Activated CD8-positive, alpha-beta memory T cell treated with anti-CD3 and anti-CD28 coated beads for 48 hours (primary cell): ENCODE measurements at places on chromosomes 5 and 9.

DNA sequence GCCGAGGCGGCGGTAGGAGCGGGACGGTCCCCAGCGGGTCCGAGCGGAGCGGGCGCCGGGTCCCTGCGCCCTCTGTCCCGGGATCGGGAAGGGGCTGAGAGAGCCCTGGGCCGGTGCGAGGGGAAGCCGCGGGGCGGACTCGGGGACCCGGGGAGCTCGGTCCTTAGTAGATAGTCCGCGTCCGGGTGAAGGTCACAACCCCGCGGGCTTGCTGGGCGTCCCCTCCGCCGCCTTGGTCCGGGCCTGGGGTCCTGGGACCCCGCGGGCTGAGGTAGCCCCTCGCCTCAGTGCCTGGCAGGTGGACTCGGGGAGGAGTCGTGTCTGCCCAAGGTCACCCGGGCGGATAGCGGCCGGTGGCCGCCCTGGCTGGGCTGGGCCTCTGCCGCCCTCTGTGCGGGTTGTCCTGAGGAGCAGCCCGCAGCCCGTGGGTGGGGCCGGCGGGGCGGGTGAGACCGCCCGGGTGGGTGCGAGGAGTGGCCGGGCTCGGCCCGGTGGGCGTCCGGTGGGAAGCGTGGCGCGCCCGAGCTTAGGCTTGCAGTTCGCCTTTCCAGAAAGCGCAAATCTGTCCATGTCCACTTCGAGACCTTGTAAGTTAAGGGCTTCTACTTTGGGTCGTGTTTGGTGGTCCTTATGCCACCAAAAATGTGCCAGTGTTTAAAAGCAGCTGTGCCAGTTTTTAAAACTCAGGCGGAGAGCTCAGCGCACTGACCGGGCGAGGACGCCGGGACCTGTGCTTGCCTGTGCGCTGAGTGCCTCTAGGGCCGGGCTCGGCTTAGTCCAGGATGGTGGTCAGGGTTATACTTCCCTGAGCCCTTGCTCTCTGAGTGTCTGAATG is 554 bp downstream of the SDHA start:
- DNase-seq = no peak

DNA sequence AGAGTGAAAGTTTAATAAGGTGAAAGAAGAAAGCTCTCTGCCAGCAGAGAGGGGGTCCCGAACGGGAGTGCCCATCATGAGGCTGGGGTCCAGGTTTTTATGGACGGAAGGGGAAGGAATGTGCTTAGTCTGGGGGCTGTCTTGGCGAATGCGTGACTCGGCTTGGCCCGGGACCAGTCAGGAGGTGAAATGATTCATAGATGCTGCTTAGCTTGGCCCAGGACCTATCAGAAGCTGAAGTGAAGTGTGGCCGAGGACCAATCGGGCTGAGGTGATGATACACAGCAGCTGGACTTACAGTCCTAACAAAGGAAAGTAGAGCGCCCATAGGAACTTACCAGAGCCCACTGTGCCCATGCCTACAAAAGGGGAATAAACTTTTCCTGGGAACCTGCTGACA is 3.9 kb upstream of the FKTN start:
- DNase-seq = no peak

DNA sequence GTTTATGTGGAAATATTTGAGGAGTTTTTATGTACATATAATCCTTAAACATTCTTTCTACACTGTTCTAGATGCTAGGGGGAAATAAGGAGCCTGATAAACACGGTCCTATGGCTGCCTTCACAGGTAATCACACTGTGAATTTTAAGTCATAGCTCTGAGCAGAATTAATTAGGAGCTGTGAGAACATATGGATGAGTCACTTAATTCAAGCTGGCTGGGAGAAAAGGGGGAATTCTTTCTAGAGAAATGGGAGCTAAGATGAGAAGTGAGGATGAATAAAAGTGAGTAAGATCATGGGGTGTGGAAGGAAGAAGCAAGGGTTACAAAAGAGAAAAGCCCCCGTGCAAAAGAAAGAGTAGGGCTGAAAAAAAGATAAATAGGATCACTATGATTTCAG is 290.8 kb downstream of the DNAH5 start:
- no peak for DNase-seq

DNA sequence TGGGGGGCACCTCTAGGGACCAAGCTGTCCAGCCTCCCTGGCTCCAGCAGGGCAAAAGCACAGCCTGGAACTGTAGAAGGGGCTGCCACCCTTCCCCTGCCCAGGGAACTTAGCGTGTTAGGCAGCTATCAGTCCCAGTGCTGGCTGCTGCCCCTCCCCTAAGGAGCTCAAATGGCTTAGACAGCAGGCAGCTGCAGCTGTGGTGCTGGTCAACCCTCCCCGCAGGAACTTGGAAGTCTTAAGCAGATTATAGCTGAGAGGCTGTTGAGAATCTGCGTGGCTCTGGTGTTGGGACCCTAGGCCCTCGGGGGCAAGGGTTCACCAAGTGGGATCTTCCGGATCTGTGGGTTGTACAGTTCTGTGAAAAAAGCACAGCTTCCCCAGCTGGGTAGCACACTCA is 536.5 kb upstream of the CDH10 start:
- DNase-seq = no peak

- DNase-seq = no peak
Observed at GRCh38 chr9:29968831-29969230, 2395.6 kb upstream of the C9orf72 start.

GRCh38 chr9:112094241-112094640 is 80.9 kb downstream of the SUSD1 start:
- no peak for DNase-seq

- no peak for DNase-seq
Observed at GRCh38 chr9:87497604-87498045, at the start of gene DAPK1. DAPK1 (plus strand) TSS chr9:87497867; CDS start chr9:87499078, 1,211 bp downstream.

DNA sequence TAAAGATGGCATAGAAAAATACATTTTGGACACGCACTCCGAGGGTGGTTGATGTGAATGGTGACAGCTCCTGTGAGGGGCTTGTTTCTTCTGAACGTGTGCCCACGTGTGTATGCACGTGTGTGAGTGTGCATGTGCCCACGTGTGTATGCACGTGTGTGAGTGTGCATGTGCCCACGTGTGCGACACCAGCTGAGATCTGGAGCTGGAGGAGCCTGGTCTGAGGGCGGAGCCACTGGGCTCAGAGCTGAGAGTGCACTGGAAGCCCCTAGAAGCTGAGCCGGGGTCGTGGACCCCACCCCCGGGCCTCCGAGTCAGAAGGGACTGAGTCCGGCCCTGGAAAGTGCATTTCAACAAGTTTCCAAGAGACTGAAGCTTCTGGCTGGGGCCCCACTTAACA is 282.5 kb upstream of the IRX4 start:
- DNase-seq = no peak

DNA sequence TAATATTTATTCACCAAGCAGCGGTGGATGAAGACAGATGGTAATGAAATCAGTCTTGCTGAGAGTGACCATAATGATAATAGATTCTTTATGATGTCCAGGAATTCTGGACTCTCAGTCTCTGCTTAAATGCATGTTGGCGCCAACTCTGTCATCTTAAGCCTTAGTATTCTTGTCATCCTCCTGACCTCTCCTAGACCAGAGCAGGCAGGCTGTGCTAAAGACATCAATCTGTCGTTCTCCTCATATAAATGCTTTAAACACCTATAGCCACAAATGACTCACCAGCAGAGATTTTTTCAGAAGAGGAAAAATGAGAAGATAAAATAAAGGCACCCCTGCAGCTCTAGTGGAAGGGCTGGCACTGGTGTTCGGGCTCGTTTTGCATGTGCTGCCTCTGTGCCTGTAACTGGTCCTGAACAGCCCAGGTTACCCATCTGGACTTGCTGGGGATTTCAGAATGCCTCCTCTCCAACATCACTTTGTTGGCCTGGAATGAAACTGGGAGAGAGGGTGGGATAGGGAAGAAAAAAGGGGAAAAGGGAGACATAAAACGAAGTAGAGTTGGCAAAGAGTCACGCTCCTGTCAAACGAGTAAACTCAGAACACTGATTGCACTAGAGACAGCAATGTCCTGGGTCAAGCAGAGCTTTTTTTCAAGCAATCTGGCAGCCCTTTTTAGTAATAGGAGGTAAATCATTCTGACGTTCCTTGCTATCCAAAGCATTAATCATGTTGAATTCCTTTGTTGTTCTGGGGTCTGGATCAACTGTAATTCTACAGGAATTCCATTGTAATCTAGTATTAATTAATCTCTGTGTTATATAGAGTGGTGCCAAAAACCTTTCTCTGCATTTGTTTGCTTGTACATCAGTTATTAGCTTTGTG is 195.5 kb upstream of the CLINT1 start:
- DNase-seq = no peak

- DNase-seq = no peak
Observed at GRCh38 chr5:79850316-79850822, 140.7 kb downstream of the MTX3 start.

GRCh38 chr9:114116126-114116747 is 17.1 kb upstream of the KIF12 start:
- DNase-seq = no peak

DNA sequence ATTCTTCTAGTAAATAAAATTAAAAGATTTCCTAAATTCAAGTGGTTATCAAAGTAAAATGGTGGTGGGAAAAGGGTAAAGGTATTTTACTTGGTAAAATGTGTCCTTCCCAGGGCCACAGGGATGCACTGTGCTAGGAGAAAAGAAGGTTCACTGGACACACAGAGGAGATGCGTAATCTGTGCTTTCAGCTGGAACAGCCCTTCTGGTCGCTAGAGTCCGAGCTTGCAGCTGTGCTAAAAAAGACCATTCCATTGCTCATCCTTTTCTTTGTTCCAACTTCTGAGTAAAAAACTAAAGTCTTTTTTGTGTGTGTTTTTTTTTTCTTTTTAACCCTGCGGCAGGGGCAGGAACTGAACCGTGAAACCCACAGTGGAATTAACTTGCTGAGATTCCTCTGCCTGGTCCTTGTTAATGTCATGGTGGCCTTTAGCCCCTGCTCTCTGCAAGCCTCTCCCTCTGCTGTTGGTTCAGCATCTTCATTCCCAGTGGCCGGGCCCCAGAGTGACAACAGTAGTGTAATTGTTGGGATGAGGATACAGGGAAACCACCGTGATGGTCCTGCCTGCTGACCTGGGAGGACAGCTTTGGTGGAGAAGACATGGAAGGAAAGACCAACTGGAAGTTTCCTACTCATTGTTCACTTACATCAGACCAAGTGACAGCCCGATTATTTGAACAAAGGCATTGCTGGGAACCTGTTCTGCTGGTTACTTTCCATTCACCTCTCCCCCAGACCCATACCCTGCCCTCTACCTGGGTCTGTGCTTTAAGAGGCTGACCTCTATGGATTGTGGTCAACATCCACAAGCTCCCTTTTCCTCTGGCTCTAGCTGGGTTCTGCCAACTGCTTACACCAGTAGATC is 31.9 kb upstream of the FSTL4 start:
- no peak for DNase-seq

DNA sequence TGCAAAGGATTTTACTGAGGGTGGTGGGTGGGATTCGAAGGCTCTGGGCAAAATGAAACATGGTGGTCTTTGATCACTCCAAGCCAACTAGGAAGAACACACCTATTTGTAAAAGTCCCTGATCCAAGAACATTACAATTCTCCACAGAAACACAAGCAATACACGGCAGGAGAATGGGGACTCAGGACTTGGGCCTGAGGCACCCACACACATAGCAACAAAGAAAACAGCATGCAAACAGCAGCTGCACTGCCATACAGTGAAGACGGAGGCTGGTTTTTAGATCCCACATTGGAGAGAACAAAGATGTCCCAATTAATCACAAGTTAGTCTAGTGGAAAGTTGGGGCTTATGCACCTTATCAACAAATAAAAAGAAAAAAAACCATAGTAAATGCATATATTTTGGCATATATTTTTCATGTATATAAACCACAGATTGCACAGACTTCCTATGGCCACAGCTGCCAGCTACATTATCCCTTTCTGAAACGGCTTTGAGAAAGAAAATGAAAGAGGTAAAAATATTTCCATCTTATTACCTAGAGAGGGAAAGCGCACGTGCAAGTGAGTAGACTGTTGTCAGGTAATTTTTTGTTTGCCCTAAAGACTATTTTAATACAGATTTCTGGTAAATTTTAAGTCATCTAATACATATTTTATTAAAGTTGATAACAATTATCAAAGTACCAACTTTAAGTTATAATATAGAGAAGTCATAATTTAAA is 410.9 kb downstream of the BNC2 start:
- DNase-seq = no peak

DNA sequence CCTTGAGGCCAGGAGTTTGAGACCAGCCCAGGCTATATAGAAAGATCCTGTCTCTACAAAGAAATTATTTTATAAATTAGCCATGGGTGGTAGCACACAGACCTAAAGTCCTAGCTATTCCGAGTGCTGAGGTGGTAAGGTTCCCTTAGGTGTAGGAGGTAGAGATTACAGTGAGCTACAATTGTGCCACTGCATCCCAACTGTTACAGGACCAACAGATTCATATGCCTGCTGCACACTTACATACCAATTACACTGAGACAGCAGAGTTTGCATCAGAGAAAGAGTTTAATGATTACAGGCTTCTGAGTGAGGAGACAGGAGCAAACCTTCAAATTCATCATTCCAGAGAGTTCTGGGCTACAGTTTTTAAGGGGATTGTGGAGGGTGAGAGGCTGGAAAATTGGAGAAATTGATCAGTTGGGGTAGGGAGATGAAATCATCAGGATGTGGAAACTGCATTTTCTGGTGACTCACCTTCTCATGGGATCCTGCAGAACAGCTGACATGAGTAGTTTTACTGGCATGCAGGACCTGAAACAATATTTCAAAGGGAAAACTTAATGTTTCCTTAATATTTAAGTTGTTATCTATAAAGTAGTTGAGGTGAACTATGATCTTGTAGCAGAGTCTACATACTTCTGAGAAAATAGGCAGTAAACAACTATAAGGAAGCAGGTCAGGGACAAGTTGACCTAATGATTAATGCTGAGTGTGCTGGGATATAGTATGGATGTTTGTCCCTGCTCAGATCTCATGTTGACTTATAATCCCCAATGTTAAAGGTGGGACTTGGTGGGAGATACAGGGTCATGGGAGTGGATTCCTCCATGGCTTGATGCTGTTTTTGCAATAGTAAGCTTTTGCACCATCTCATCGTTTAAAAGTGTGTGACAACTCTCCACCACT is 54.7 kb downstream of the ANXA2R start:
- no peak for DNase-seq

DNA sequence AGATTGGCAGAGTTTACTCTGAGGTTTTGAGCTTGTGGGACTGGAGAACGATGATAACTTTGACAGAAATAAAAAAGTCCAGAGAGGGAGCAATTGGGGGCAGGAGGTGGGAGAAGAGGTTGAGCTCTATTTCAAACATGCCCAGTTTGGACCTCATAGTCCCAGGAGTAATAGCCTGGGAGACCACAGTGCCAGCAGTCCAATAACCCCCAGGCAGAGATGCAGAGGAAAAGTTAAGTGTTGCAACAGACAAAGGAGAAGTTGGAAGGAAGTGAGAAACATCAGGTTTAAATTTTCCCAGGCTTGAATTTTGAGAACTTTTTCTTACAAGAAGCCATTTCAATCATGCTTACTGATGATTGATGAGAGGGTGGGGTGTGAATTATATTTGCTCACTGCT is 117.0 kb upstream of the GHR start:
- DNase-seq = no peak

- DNase-seq = no peak
Observed at GRCh38 chr9:134517069-134517680, 124.4 kb upstream of the COL5A1 start.

DNA sequence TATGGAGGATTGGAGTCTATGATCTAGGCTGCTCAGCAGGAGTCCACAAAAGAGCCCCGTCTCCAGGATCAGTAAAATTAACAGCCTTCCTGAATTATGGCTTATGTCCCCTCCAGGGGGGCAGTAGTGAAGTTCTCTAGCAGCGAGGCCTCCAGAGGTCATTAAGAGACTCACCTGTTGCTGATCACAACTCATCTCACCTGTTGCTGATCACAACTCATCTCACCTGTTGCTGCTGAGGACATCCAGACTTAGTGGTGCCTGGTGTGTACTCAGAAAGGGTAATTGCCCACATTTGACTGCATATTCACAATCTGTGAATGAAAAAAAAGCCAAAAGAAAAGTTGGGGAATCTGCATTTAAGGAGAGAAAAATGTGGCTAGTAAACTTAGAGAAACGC is 129.5 kb downstream of the SMARCA2 start:
- no peak for DNase-seq
